ENCODE measurements at places on chromosomes 3 and 15.

GRCh38 chr15:29921130-29921601 lies 98.9 kb upstream of the TJP1 start:
- DNase-seq: no peak

DNA sequence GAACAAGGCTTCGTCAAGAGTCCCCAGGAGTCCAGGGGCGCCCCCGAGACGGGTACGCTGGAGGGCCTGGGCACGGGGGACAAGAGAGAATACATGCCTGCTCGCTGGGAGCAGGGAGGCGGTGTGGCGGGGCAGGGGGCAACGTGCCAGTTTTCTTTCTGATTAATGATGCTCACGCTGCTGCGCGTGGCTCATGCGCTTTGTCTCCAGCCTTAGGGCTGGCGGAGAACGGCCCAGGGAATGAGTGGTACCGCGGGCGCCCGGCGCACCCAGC lies 408 bp upstream of the ARPP21 start:
- DNase-seq: no peak

- no peak for DNase-seq
These were observed 2.9 kb upstream of the NME9 start for GRCh38 chr3:138332472-138333073.

DNA sequence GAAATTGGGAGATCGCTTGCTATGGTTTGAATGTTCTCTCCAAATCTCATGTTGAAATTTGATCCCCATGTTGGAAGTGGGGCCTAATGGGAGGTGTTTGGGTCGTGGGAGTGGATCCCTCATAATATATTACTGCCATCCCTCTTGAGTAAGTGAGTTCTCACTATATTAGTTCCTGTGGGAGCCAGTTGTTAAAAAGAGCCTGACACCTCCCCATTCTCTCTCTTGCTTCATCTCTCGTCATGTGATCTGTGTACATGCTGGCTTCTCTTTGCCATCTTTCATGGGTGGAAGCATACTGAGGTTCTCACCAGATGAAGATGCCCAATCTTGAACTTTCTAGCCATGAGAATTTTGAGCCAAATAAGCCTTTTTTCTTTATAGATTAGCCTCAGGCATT lies 43.0 kb upstream of the IL20RB start:
- DNase-seq: no peak

GRCh38 chr15:29554531-29554930 lies 267.7 kb downstream of the TJP1 start:
- DNase-seq: no peak

GRCh38 chr3:13484851-13485590 lies 4.9 kb downstream of the HDAC11 start:
- no peak for DNase-seq

- DNase-seq: no peak
These were observed 139.4 kb upstream of the TSC22D2 start for GRCh38 chr3:150268426-150269391.

DNA sequence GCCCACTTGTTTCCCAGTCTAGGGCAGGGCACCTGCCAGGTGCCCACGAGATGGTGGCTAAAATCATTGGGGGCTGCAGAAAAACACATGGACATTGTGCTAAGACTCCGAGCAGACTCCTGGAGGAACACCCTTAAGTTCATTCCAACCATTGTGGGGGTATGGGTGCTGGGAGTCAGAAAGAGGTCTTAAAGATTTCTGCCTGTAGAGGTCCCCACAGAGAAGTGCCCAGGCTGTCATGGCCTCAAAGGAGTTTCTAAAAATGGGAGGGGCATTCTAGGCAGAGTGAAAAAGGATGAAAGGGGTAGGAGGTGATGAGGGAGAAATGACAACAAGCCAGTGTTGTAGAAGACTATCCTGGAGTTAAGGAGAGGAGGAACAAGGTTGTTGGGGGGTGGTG lies 17.1 kb downstream of the RBP1 start:
- no peak for DNase-seq

DNA sequence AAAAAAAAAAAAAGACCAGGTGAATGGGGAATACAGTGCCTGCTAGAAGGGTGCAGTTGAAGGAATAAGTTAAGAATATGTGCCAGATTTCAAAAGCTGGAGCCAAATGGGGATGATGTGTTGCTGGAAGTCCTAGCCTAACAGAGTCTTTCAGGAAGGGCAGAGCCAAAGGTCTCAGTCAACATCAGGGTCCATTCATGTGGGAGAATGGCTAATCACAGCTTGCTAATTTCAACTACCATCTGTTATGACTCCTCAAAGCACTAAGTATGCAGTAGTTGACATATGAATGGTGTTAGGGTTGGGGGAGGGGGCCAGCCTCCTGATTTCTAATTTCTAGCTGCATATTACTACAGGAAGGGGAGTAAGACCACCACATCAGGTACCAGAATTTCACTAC lies 4.4 kb downstream of the ZBTB38 start:
- no peak for DNase-seq

GRCh38 chr3:78907367-78907766 lies 860.4 kb downstream of the ROBO1 start:
- no peak for DNase-seq

DNA sequence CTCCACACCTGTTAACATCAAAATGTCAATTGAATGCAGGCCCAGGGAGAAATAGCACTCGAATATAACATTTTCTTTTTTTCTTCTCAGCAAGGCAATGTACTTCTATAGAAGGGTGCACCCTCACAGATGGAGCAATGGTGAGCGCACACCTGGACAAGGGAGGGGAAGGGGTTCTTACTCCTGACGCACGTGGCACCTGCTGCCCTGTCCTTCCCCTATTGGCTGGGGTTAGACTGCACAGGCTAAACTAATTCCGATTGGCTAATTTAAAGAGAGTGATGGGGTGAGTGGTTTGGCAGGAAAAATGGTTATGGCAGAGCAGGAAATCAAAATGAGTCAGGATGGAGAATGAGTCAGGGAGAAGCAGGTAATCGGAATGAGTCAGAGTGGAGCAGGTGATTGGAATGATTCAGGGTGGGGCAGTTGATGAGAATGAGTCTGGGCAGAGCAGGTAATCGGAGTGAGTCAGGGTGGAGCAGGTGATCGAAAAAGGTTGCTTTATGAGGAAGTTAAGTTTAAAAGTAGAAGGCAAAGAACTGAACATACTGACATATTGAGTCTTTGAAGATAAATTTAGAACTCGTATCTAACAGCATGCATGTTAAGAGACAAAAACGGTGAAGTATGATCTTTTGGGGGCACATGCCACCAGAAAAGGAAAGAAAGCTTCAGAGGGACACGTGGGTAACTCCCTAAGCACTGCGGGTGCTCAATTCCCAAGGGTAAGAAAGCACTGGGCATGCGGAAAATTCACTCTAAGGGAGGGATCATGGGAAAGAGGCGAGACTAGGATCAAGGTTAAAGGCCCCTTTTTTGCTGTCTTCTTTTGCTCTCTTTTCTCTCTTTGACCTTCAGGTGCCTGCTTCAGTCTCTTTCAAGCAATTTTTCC lies 72.9 kb upstream of the GALNT15 start:
- DNase-seq: no peak

DNA sequence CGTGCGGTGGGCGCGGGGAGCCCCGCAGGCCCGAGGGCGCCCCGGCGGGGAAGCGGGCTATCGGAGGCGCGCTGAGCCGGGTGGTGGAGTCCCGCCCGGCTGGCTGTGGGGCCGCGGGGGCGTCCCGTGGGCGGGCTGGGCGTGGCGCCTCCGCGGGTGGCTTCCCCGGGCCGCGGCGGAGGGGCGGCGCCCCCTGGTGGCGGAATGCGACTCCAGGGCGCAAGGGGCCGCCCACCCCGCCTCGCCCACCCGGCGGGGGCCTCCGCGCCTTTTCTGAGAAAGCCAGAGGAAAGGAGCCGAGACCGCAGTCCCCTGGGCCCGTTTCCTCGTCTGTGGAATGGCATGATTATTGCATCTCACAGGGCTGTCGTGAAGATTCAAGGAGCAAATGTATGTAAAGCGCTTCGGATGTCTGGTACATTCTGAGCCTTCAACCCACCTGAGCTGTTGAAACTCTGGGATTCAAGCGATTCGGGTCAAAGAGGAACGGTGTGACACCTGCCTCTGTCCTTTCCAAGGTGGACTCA lies 31.9 kb upstream of the RAB6B start:
- peak; percentile 81 for DNase-seq

- DNase-seq: no peak
These were observed 47.8 kb downstream of the ATP13A4 start for GRCh38 chr3:193506921-193507320.

GRCh38 chr3:112759681-112760080 lies 87.0 kb downstream of the CD200R1L start:
- DNase-seq: no peak

DNA sequence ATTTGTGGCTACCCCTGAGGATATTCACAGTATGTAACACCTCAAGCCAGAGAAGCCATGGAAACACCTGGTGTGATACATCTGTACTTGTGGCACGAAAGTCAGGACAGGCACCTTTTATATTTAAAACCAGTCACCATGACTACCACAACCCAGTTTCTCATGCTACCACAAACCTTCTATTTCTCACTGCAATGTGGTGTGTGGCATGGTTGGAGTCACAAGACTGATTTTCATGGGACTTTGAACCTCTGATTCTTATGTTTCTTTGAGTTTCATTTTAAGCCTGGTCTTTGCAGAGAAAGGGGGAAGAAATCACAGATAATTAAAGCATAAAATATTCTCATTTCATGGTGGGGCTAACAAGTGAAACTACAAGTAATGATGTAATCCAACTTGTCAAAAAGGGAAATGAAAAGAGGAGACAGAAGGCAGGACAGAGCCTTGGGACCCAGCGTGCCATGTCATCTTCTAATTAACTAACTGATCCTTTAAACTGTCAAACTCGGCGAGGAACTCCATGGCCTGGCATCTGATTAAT lies 175.9 kb downstream of the PDZRN3 start:
- DNase-seq: no peak

- DNase-seq: no peak
These were observed 5.5 kb downstream of the ARPIN start for GRCh38 chr15:89907289-89907688.

DNA sequence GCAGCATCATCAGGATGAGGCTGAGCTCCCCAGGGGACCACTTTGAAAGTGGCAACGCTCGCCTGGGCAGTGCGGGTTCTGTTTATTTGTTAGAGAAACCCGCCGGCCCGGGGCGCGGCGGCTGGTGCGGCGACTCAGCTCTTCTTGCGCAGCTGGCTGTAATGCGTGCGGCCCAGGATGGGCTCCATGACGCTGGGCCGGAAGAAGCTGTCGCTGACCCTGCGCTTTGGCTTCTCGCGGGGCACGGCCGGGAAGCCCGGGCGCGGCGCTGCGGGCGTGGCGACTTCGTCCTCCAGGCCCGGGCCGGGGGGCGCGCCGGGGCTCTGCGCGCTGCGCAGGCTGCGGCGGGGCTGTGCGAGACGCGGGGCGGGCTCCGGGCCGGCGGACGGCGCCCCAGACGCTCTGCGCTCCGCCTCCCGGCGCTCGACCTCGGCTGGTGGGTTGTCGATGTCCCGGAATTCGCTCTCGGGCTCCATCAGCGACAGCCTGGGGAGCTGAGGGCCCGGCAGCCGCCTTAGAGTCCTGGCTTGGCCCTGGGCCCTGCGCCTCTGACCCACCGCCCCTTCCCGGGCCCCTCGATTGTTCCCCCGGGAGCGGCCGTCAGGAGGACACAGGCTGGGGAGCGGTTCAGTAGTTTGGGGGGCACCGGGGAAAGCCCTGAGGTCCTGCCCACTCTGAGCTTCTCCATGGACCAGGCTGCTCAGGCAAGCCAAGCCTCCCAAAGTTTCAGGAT lies 10.3 kb upstream of the KIF7 start:
- DNase-seq: no peak

GRCh38 chr15:22903427-22903826 lies 65.0 kb downstream of the NIPA2 start:
- DNase-seq: no peak

- DNase-seq: no peak
These were observed 265.2 kb downstream of the SUCLG2 start for GRCh38 chr3:67389176-67389575.

DNA sequence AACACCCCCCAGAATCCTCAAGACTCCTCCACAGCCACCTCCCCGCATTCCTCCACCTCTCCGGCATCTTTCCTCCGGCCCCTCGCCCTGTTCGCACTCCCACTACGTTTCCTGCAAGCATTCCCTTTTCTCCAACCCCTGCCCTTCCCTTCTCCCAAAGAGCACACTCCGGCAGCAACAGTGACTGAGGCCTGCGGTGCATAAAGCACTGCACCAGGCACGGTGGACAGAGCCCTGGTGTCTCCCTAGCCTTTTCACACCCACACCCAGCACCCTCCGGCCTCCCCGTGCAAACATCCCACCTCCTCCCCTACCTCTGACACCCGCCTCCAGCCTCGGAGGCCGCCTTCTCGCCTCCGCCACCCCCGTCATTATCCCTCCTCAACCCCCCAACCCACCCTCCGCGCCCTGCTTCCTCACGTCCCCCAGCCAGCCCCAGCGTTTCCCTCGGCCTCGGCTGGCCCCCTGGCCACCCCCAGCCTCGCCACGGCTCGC lies 577 bp downstream of the ZNF148 start:
- peak; percentile 41 for DNase-seq

DNA sequence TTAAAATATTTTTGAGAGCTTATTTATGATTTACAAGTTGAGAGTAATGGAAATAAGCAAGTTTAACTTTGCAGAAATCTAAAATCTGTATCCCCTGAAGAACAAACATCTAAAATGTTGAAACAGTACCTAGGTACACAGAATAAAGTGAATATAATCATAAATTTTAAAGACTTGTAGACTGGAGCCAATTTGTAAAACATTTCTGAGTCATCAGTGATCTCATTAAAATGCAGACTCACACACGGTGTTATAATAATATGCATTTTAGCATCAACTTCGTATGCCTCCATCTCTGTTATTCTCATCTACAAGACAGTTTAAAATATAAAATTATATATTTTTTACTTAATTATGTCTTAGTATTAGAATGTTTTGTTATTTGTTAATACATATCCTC lies 399.5 kb upstream of the GOLIM4 start:
- DNase-seq: no peak
